Spleen (tissue), 13 donors: ENCODE measurements at places on chromosomes 4 and X.

GRCh38 chr4:64935469-64936001, 526.3 kb upstream of the TECRL start:
- DNase-seq = no peak
- no peak overlapping the region for H3K4me3 ChIP-seq
- no peak overlapping the region for H3K27ac ChIP-seq
- H3K4me1 ChIP-seq = no peaks in the 10 kb centered on the region
- H3K36me3 ChIP-seq = no peaks in the 10 kb centered on the region
- no peaks in the 10 kb centered on the region for H3K27me3 ChIP-seq

DNA sequence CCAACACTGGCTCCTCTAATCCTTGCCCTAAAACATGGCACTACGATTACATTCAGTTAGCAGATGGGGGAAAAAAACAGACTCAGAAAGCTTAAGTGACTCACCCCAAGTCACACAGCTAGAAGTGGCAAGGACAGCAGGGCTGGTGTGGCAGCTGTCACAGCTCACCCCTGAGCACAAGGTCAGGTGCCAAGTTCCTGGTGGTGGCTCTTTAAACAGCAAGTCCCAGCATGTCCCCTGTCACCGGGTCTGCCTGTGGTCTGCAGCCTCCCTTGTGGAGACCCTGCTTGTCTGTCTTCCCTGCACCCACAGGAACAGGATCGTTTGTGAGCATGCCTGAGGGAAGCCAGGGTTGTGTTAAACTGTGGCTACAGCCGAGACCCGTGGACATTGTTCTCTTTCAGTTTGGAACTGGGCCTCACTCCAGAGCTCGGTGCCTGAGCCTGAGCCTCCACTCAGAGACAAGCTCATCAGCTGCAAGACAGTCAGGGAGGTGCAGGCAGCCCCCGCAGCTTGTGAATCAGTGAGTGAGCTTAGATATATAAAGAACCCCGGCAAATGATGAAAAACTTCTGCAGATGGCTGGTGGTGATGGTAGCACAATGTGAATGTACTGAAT, 260.8 kb downstream of the BCOR start:
- H3K27me3 ChIP-seq = peaks cover 4% of the 10 kb centered on the region
- no peak overlapping the region for H3K27ac ChIP-seq
- H3K4me3 ChIP-seq = no peak overlapping the region
- no peaks in the 10 kb centered on the region for H3K36me3 ChIP-seq

GRCh38 chr4:37976507-37976906, 16.3 kb downstream of the PTTG2 start:
- no peaks in the 10 kb centered on the region for H3K36me3 ChIP-seq
- peak overlapping the region; percentile 99 for H3K27ac ChIP-seq
- peak overlapping the region; percentile 79 for H3K4me3 ChIP-seq
- no peaks in the 10 kb centered on the region for H3K27me3 ChIP-seq
- peaks cover 45% of the 10 kb centered on the region for H3K4me1 ChIP-seq

GRCh38 chr4:97477974-97478373, 665.3 kb downstream of the STPG2 start:
- no peak for DNase-seq
- no peaks in the 10 kb centered on the region for H3K27me3 ChIP-seq
- no peaks in the 10 kb centered on the region for H3K36me3 ChIP-seq
- no peak overlapping the region for H3K4me3 ChIP-seq

- H3K27ac ChIP-seq = no peak overlapping the region
- H3K36me3 ChIP-seq = peaks cover 28% of the 10 kb centered on the region
- no peaks in the 10 kb centered on the region for H3K4me1 ChIP-seq
- H3K4me3 ChIP-seq = no peak overlapping the region
- no peaks in the 10 kb centered on the region for H3K27me3 ChIP-seq
Observed at GRCh38 chr4:129077326-129077725, 16.0 kb downstream of the SCLT1 start.

GRCh38 chr4:179124419-179124818, 1682.2 kb upstream of the AGA start:
- DNase-seq = no peak
- H3K27me3 ChIP-seq = no peaks in the 10 kb centered on the region
- no peaks in the 10 kb centered on the region for H3K36me3 ChIP-seq
- no peaks in the 10 kb centered on the region for H3K4me1 ChIP-seq
- no peak overlapping the region for H3K4me3 ChIP-seq

DNA sequence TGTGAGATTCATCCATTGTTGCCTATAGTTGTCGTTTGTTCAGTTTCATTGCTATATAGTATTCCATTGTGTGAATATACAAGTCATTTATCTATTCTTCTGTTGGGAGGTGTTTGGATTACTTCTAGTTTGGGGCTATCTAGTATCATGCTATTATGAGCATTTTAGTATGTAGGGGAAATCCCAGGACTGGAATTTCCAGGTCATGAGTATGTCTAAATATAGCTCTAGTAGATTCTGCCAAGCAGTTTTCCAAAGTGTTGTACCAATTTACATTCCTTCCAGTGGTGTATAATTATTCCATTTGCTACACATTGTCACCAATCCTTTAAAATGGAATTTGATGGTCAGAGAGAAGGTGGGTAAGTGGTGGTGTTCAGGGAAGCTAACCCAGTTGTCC, 30.1 kb downstream of the EGFL6 start:
- H3K4me3 ChIP-seq = no peak overlapping the region
- peaks cover 28% of the 10 kb centered on the region for H3K27me3 ChIP-seq
- H3K4me1 ChIP-seq = no peaks in the 10 kb centered on the region
- no peak overlapping the region for H3K27ac ChIP-seq
- DNase-seq = no peak

DNA sequence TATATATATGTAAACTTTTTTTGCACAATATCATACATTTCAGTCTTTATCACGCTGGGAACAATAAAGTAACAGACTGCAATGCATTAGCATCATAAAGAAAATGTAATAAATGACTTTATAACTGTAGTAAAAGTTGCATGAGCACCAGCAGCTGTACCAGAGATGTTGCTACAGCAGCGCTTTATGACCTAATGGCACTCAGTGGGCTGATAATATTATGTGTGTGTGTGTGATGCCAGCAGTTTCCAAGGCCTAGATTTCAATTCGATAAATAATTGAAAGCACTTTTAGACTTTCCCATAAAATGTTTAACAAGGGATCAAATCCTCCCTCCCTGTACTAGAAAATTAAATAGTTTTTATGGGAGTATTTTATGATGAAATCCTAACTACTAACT, 367.6 kb upstream of the AGA start:
- H3K4me3 ChIP-seq = no peak overlapping the region
- no peak for DNase-seq
- H3K4me1 ChIP-seq = no peaks in the 10 kb centered on the region
- no peaks in the 10 kb centered on the region for H3K36me3 ChIP-seq

GRCh38 chr4:6330384-6330767, 60.7 kb downstream of the WFS1 start:
- H3K36me3 ChIP-seq = no peaks in the 10 kb centered on the region
- peaks cover 38% of the 10 kb centered on the region for H3K27me3 ChIP-seq
- no peak for DNase-seq
- no peak overlapping the region for H3K27ac ChIP-seq
- no peak overlapping the region for H3K4me3 ChIP-seq
- peaks cover 11% of the 10 kb centered on the region for H3K4me1 ChIP-seq

DNA sequence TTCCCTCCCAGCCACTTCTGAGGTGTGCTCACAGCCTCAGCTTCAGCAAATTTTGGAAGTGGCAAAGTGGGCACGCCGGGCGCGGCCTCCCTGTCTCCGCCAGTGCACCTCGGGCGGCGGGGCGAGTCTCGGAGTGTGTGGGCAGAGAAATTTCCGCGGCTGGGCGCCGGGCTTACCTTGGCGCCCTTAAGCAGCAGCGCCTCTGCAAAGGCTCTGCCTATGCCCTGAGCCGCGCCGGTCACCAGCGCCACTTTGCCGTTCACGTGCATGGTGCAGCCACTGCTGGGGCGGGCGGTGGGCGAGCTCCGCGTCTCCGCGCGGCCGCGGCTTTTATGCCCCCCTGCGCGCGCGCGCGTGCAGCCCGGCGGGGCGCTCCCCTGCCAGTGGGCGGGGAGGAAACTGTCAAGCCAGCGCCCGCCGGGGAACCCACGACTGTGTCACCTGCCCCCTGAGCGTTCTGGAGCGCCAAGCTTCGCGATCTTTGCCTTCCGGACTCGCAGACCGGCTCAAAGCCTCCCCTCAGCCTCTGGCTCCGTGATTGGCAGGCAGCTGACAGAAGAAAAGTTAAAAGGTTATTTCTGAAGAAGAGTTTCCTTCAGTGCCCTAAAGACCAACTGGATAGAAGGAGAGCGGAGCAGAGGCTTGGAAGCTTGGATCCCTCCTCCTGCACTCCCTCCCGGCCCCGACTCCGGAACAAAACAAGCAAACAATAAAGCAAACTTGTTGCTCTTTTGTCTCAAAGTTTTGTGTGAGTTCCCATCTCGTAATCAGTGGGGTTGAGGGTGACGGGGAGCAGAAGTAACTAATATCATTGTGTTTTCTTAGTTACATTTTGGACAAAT, at the start of gene HPGD:
TSS of gene HPGD (minus strand) at position 306 of the 842 bp plus-strand sequence. CDS start at position 269, 37 bp downstream.
- peak within 1 kb of the TSS; percentile 55 for H3K4me3 ChIP-seq
- H3K27ac ChIP-seq = peak within 1 kb of the TSS; percentile 80
- H3K36me3 ChIP-seq = no peaks in the 10 kb centered on the region
- H3K27me3 ChIP-seq = peaks cover 7% of the 10 kb centered on the region
- peak; percentile 87 for DNase-seq

DNA sequence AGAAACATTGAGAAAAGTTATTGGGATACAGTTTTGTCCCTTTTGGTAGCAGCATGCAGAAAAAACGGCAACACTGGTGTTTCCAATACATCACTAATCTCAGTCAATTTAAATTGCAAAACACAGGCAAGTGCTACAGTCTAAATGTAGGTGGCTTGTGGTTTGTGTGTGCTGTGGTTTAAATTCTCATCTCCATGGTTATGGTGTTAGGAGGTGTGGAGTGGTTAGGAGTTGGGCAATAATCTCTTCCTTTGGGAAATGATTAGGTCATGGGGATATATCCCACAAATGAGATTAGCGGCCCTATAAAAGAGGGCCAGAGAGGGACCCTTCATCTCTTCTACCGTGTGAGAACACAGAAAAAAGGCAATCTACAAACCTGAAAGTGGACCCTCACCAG, 1344.3 kb downstream of the ADGRL3 start:
- no peak for DNase-seq
- no peaks in the 10 kb centered on the region for H3K36me3 ChIP-seq
- H3K27me3 ChIP-seq = no peaks in the 10 kb centered on the region
- H3K4me3 ChIP-seq = no peak overlapping the region
- H3K27ac ChIP-seq = no peak overlapping the region

- DNase-seq = no peak
- H3K27me3 ChIP-seq = no peaks in the 10 kb centered on the region
- H3K4me1 ChIP-seq = peaks cover 37% of the 10 kb centered on the region
- H3K36me3 ChIP-seq = no peaks in the 10 kb centered on the region
- no peak overlapping the region for H3K4me3 ChIP-seq
Observed at GRCh38 chr4:183140911-183141320, 41.9 kb downstream of the WWC2 start.

- DNase-seq = no peak
- H3K27me3 ChIP-seq = no peaks in the 10 kb centered on the region
- H3K36me3 ChIP-seq = peaks cover 4% of the 10 kb centered on the region
Observed at GRCh38 chrX:2632533-2633504, 58.3 kb upstream of the CD99 start.

- H3K36me3 ChIP-seq = peaks cover 13% of the 10 kb centered on the region
- DNase-seq = no peak
- no peak overlapping the region for H3K4me3 ChIP-seq
- H3K27me3 ChIP-seq = no peaks in the 10 kb centered on the region
- no peak overlapping the region for H3K27ac ChIP-seq
Observed at GRCh38 chrX:15744181-15744867, 6.3 kb downstream of the CA5B start.

- no peak overlapping the region for H3K27ac ChIP-seq
- H3K27me3 ChIP-seq = no peaks in the 10 kb centered on the region
- no peak overlapping the region for H3K4me3 ChIP-seq
- H3K4me1 ChIP-seq = no peaks in the 10 kb centered on the region
Observed at GRCh38 chrX:14491689-14492088, 37.6 kb upstream of the GLRA2 start.

GRCh38 chrX:135463937-135464336, 42.2 kb downstream of the SMIM10L2A start:
- no peak overlapping the region for H3K4me3 ChIP-seq
- no peaks in the 10 kb centered on the region for H3K4me1 ChIP-seq
- no peaks in the 10 kb centered on the region for H3K27me3 ChIP-seq
- H3K27ac ChIP-seq = no peak overlapping the region
- no peaks in the 10 kb centered on the region for H3K36me3 ChIP-seq
- no peak for DNase-seq

DNA sequence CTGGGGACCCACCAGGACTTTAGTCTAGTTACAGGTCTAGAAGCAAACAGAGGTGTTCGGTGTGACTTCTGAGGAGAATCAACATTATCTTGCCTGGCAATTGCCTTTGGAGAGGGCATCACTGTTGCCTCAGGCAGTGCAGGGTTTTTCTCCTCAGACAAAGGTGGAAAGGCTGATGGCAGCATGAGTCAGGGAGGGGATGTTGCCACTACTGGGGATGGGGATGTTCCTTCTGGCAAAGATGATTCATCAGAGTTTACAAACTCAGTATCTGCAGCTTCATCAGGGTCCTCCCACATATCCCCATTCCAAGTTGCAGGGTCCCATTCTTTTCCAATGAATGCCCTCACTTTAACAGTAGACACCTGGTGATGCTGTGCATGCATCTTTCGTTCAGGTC, 91.3 kb upstream of the GALNTL6 start:
- H3K27me3 ChIP-seq = no peaks in the 10 kb centered on the region
- H3K27ac ChIP-seq = no peak overlapping the region
- H3K36me3 ChIP-seq = no peaks in the 10 kb centered on the region
- no peak for DNase-seq
- H3K4me3 ChIP-seq = no peak overlapping the region

DNA sequence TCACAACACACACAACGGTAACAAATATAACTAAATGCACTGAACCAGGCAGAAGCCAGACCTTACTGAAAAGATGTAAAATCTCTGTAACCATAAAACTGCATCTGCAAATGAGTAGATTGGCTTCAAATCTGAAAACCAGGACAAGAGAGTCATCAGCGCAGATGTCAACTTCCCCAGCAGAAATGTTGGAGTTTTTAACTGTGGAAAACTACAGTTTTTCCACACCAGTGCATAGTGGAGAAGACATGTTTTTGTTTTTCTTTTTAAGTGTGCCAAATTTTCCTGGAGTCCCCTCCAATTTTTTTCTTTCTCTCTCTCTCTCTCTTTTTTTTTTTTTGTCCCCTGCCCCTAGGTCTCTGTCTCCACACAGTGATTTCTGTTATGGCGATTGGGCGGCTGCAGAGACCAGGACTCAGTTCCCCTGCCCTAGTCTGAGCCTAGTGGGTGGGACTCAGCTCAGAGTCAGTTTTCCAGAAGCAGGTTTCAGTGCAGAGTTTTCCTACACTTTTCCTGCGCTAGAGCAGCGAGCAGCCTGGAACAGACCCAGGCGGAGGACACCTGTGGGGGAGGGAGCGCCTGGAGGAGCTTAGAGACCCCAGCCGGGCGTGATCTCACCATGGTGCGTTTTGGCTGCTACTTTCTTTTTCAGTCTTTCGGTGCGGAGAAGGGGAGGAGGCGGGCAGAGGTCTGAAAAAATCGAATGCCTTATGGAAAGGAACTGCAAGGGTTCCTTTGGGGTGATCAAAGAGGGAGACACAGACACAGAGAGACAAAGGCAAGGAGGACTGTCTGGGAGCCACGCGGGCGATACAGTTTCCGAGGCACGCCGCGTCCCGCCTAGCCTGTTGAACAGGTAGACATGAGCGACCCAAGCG, at the start of gene GUCY1A1:
TSS of gene GUCY1A1 (plus strand) at position 505 of the 878 bp plus-strand sequence. CDS start 30,020 bp downstream, outside the sequence.
- peak within 1 kb of the TSS; percentile 75 for H3K4me3 ChIP-seq
- peaks cover 34% of the 10 kb centered on the region for H3K27me3 ChIP-seq
- DNase-seq = peak; percentile 63
- H3K27ac ChIP-seq = peak within 1 kb of the TSS; percentile 86
- no peaks in the 10 kb centered on the region for H3K36me3 ChIP-seq

- no peaks in the 10 kb centered on the region for H3K4me1 ChIP-seq
- DNase-seq = no peak
- H3K4me3 ChIP-seq = no peak overlapping the region
- no peak overlapping the region for H3K27ac ChIP-seq
- H3K36me3 ChIP-seq = no peaks in the 10 kb centered on the region
Observed at GRCh38 chr4:171847751-171848150, 34.5 kb downstream of the GALNTL6 start.
